ENCODE measurements at places on chromosomes 6 and 20.

GRCh38 chr6:33439956-33440648, 14.3 kb upstream of the ZBTB9 start:
- no peak for DNase-seq

DNA sequence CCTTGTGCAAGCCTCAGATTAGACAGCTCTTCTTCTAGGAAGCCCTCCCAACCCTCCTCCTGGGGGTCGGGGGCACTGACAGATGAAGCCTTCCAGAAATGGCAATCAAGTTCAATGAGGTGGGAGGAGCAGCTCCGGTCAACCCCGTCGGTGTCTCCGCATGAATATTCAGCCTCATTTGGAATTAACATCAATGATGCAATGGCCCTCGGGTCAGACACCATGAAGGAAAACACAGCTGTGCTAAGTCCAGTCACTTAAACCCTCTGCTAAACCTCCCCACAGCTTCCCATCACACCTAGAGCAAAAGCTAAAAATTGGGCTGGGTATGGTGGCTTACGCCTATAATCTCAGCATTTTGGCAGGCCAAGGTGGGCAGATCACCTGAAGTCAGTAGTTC, 36.5 kb downstream of the ZNF217 start:
- no peak for DNase-seq

- no peak for DNase-seq
These were observed 3.4 kb downstream of the BMP7 start for GRCh38 chr20:57262784-57263609.

- DNase-seq = no peak
These were observed 204.1 kb downstream of the TTLL2 start for GRCh38 chr6:167528976-167529375.

GRCh38 chr6:44180406-44180805, 21.8 kb downstream of the CAPN11 start:
- no peak for DNase-seq

DNA sequence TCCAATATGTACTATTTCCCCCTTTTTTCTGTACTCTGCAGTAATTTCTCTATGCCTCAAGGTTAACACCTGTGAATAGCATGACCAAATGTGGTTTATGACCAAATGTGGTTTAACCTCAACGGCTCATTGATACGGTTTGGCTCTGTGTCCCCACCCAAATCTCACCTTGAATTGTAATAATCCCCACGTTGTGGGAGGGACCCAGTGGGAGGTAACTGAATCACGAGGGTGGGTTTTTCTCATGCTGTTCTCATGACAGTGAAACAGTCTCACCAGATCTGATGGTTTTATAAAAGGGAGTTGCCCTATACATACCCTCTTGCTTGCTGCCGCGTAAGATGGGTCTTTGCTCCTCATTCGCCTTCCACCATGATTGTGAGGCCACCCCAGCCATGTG, 18.7 kb downstream of the DEK start:
- no peak for DNase-seq

DNA sequence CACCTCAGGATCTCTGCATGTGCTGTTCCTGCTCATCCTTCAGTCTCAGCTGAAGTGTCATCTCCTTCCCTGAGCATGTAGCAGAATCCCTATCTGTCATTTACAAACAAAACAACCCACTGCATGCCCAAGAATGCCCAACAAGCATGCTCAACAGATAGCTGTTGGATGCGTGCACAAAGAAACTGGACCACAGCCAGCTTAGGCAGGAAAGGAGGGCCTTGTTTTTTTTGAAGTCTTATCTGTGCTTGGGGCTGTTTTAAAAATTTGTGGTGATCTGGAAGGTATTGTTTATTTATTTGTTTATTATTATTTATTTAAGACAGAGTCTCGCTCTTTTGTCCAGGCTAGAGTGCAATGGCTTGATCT, 18.5 kb upstream of the SLC16A10 start:
- no peak for DNase-seq

GRCh38 chr20:7207186-7207798, 439.8 kb downstream of the BMP2 start:
- DNase-seq = no peak

GRCh38 chr6:73523434-73524123, 2.7 kb upstream of the EEF1A1 start:
- DNase-seq = peak; percentile 78

GRCh38 chr6:33875696-33876095, 71.9 kb upstream of the MLN start:
- DNase-seq = no peak

- DNase-seq = no peak
These were observed 822 bp downstream of the ELOVL4 start for GRCh38 chr6:79946272-79947190.

- DNase-seq = no peak
These were observed 21.2 kb upstream of the ASXL1 start for GRCh38 chr20:32336918-32337347.

- DNase-seq = no peak
These were observed 2.1 kb upstream of the CDKN1A start for GRCh38 chr6:36676141-36677058.

GRCh38 chr6:153043719-153044118, 41.2 kb upstream of the MTRF1L start:
- DNase-seq = no peak

GRCh38 chr6:108091288-108091687, 16.7 kb upstream of the OSTM1 start:
- no peak for DNase-seq

DNA sequence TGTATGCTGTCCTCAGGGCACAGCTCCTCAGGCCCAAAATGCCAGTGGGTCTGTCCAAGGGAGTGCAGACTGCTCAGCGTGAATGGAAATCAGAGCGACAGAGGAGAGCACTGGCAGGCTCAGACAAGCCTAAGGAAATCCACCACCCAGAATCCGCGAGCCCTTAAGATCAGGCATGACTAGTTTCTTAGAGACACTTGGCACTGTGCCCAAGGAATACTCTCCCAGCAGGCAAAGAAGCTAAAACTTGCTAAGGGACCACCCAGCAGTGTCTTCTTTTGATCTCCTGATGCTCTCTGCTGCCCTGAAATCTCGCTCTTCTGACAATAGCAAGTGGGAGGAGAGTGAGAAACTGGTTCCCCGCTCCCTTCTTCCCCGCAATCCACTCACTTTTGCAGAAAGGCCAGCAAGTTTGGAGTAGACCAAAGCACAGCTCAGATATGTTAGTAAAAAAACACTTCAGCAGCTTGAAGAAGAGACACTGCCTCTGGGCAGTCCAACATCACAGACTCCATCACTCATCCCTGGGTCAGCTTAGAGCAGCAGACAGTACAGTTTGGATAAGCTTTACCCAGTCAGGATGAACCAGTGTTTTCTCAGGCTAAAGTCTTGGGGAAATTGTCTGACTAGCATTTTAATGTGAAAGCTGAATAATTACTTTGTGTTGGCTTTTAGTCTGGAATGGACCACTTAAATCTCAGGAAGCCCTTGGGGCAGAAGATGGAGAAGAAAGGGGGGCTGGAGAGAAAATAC, 32.4 kb downstream of the TRAF3IP2 start:
- no peak for DNase-seq

GRCh38 chr20:33667245-33667675, 517 bp downstream of the ACTL10 start:
- DNase-seq = peak; percentile 87

GRCh38 chr6:61953851-61954250, 332.2 kb downstream of the KHDRBS2 start:
- DNase-seq = no peak

DNA sequence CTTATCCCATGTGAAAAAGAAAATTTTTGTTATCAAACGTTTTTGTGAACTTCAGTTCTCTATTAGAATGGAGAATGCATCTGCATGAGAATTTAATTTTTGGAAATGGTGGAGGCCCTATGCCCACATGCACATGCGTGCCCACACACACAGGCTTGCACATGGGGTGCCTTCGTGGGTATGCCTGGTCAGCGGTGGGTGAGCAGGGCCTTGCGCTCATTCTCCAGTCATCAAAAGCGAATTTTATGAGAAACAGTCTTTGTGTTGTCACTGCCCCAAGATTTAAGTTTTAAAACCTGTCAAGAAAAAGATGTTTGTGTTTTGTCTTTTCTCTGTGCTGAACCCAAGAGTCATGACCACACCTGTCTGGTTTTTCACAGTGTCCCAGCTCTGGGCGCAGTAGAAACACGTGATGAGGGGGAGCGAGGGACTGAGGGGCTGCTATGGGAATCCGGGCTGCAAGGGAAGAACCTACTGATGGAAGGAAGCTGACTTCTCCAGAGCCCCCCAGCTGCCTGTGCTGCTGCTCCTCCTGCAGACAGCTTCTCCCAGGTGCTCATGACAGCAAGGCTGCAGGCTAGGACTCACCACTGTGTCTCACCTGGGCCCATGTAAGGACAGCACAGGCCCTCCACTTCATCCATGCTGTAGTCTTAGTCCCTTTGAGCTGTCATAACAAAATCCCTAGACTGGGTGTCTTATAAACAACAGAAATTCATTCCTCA, 153.6 kb downstream of the SYCP2 start:
- no peak for DNase-seq

DNA sequence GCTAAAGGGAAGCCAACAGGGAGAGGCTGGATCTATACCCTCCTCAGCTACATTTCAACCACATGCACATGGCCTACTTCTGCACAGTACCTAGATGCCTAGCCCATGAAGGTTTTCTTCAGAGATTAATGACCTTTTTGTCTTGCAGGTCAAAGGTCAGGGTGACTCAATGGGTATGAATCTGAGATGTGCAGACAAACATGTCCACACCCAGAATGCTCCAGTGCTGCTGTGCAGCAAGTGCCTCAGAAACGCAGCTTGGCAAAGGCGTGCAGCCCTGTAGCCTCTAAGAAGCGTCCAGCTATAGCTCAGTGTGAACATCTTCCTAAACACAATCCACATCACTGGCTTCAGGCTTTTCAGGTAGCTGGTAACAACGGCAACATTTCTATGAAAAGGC, 24.4 kb downstream of the MAP1LC3A start:
- DNase-seq = no peak

- no peak for DNase-seq
These were observed 24.8 kb downstream of the PRIM2 start for GRCh38 chr6:57342148-57342669.

GRCh38 chr6:34331371-34332050, 61.0 kb downstream of the NUDT3 start:
- DNase-seq = no peak

- no peak for DNase-seq
These were observed 104.4 kb upstream of the LAMP5 start for GRCh38 chr20:9409981-9410380.

DNA sequence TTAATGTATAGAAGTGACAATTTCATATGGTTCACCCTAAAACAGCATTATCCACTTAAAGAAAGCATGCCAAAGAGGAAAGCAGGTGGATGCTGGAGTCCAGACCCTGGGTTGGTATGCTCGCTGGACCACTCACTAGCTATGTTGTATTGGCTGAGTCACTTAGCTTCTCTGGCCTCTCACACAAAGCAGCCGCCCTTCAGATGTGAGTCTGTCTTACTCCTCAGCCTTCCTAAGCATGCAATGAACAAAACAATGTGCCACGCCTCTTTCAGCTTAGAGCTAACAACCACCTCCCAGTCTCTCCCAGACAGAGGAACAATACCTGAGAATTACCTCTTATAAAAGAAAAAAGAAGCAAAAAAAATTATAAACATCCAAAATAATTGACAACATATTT, 29.4 kb downstream of the SIM1 start:
- DNase-seq = no peak

DNA sequence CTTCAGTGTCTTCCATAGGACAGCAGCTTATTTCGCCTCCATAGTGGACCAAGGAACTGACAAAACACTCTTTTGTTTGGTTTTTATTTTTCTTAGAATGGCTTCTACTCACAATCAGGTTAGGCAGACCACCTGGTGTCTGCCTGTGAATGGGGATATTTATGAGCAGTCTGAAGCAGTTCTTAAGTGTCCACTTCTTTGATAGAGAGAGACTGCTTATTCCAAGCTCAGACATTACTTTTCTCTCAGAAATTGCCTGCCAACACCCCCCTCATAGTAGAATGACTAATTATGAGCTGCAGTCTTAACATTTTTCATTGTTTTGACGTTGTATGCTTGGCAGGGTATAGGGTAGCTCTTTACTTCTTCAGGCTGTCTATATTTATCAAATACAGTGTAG, 174.7 kb downstream of the ZFAND3 start:
- DNase-seq = no peak

DNA sequence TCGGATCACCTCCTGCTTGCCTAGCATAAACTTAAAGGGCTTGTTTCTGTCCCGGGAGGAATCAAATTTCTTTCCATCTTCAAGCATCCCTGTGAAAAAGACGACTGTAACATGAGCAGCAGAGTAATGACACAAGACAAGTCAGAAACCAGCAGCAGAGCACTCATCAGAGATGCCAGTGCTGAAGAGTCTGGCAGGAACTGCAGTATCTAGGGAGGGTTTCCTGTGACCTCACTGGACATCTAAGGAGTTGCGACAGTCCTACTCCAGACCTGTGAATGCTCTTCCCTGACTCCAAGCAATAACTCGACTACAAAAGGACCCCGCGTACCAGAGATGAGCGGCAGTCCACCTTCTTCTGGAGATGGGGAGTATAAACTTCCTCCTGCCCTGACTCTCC, 17.3 kb downstream of the FKBP1A start:
- no peak for DNase-seq

GRCh38 chr6:7249391-7249790, 63.6 kb downstream of the SSR1 start:
- DNase-seq = no peak

- peak; percentile 75 for DNase-seq
These were observed 296 bp downstream of the ADNP start for GRCh38 chr20:50930976-50931305.

DNA sequence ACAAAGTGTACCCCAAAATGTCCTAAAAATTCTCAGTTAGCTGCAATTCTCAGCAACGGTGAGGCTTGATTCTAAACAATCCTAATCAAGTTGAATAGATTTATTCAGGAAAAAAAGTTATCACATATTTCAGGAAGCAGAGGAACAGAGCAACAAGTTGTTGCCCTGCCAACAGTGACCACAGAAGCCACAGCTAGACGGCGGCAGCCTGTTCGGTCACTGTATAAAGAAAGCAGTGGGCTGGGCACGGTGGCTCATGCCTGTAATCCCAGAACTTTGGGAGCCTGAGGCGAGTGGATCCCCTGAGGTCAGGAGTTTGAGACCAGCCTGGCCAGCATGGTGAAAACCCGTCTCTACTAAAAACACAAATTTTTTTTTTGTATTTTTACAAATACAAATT, 171.2 kb upstream of the BMP5 start:
- DNase-seq = peak; percentile 82

GRCh38 chr6:30325150-30325872, 1.4 kb upstream of the TRIM39 start:
- DNase-seq = no peak

- no peak for DNase-seq
These were observed 696.5 kb upstream of the FLRT3 start for GRCh38 chr20:15033891-15034290.

DNA sequence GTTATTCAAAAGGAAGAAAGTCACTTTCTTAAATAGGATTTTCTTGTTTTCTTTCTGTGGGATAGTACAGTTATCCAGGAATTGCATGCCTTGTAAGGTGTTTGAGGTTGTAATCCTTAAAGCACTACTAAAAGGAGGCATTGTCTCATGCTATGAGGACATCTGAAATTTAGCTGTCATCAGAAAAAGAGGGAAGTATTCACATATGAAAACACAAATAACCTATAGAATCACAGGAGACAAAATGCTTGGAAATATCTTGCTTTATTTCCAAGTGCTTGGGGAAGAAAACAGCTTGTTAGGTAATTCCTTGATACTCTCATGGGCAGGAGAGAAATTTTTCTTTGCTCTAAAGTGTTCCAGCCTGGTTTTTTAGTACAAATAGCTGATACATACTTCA, 40.1 kb downstream of the HECA start:
- DNase-seq = no peak
